ENCODE measurements at places on chromosomes 5 and 9. TPM values are rescaled to one million over a fixed set of nuclear protein-coding genes. Genes with fewer than 3 reads are reported as not detected.
A peak's percentile ranks its signal among the peaks of the same experiment; 100 is the strongest.

TCERG1 gene
- total RNA-seq, result 88.0 TPM

DNA sequence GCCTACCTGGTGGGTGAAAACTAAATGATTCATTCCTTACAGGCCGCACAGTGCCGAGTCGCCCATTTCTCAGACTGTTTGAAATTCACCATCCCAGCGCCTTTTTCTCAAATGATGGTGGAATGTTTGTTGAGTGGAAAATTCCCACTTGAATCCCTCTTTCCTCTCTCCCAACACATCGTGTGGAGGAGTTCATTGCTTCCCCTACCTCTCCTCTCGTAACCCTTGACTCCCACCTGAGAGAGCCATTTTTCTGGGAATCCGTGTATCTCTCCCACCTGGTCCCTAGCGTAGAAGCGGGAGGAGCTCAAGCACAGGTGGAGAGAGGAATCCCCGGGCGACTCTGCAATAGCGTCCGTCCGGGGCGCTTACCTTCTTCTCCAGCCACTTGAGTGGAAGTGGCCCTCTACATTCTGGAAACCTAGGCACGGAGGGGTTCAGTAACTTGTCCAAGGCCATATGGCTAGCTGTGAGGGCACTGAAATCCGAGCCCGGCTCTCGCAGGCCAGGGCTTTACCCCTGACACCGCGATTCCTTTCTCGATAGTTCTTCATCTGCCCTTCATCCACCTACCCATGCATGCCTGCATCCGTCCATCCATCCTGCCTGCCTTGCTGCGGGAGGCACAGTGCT, 683 bp downstream of the OSMR start:
- peaks cover 2% of the 10 kb centered on the region for H3K4me1 ChIP-seq
- H3K27me3 ChIP-seq, result peaks cover 51% of the 10 kb centered on the region
- H3K27ac ChIP-seq, result no peak overlapping the region
- H3K4me3 ChIP-seq, result no peak overlapping the region

DNA sequence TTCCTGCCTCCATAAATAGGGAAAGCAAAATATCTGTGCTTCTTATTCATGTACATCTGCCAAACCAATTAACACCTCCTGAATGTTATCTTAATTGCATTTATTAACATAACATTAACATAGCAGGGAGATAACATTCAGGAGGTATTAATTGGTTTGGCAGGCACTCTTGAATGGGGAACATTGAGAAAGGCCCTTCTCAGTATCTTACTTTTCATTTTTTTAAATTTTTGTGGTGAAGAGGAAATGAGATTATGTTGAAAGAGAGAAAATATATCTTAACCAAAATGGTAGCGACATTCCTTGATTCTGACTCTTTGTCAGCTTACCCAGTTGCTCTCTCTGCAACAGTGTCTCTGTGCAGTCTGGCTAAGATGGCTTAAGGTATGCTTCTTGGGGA, 100.4 kb upstream of the TLE1 start:
- H3K4me1 ChIP-seq, result no peaks in the 10 kb centered on the region
- H3K36me3 ChIP-seq, result no peaks in the 10 kb centered on the region
- DNase-seq, result no peak
- H3K4me3 ChIP-seq, result no peak overlapping the region
- H3K27me3 ChIP-seq, result no peaks in the 10 kb centered on the region

DNA sequence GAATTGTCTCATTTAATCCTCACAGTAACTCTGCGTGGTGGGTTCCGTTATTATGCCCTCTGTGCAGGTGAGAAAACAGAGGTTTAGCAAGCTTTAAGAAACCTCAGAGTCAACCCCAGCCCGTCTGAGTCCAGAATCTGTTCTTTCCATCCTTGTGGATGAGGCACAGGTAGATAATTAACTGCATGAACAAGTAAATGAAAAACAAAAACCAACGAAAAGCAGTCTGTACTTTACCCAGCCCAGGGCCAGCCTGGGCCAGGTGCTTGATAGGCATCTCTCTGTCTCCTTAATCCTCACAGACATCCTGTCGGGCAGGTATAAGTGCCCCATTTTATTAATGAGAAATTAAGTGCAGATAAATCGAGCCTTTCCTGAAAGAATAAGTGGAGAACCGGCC, 25.3 kb upstream of the CXCL14 start:
- no peaks in the 10 kb centered on the region for H3K36me3 ChIP-seq
- H3K4me3 ChIP-seq, result no peak overlapping the region
- H3K27ac ChIP-seq, result no peak overlapping the region
- no peaks in the 10 kb centered on the region for H3K4me1 ChIP-seq
- no peak for DNase-seq

GRCh38 chr5:54148858-54149257, 161.5 kb downstream of the ARL15 start:
- no peak overlapping the region for H3K27ac ChIP-seq
- H3K4me3 ChIP-seq, result no peak overlapping the region

PCDHGB2 gene
- total RNA-seq, result 0.20 TPM

- peaks cover 14% of the 10 kb centered on the region for H3K4me1 ChIP-seq
- H3K4me3 ChIP-seq, result no peak overlapping the region
- H3K27ac ChIP-seq, result no peak overlapping the region
- no peaks in the 10 kb centered on the region for H3K27me3 ChIP-seq
- H3K36me3 ChIP-seq, result peaks cover 5% of the 10 kb centered on the region
- DNase-seq, result no peak
Observed at GRCh38 chr5:133109655-133110483, 58.1 kb downstream of the HSPA4 start.

DNA sequence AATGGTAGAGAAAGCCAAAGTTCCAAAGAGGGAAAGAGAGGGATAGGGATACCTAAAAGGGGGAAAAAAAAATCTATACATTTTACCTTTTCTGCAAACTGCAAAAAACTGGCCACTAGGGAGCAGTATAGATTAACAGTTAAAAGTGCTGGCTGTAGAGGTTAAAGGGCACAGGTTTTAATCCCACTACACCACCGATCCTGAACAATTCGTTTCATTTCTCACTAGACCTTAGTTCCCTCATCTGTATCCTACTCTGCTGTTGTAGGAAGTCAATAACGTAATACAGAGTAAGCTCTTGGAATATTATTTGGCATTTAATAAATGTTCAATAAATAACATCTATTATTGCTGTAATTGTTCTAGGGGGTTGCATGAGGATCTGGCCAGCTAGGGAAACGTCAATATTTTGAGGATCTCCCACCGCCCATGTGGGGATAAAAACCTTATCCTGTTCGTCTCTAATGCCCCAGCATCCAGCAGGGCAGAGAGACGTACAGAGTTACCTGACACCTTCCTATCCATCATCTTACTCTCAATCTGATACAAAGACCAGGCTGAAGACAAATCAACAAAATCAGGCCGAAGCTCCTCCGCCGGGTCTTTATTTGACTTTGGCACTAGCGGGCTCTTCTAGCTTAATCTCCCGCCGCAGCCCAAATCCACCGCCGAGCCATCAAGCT, 757 bp downstream of the CDC26 start:
- no peak for DNase-seq
- peaks cover 61% of the 10 kb centered on the region for H3K36me3 ChIP-seq
- peaks cover 6% of the 10 kb centered on the region for H3K4me1 ChIP-seq
- peak overlapping the region; percentile 77 for H3K4me3 ChIP-seq
- peak overlapping the region; percentile 93 for H3K27ac ChIP-seq

DNA sequence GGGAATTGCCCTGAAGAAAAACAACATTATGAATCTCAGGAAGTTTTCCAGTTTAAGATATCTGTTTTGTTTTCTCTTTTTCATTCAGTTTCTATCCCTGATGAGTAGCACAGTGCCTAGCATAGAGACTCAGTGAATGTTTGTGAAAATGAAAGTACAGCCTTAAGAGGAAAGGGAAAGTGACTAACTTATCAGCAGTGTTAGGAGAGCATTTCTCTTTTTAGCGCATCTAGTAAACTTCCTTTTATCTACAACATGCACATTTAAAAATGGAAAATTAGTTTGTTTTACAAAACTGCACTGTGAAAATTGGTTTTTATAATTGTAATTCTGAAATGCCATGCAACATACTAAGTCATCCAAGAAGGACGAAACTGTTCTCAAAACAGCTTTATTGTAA, 110.8 kb downstream of the SMARCA2 start:
- no peak for DNase-seq
- H3K4me3 ChIP-seq, result peak overlapping the region; percentile 13
- peaks cover 15% of the 10 kb centered on the region for H3K4me1 ChIP-seq
- H3K27me3 ChIP-seq, result no peaks in the 10 kb centered on the region

- H3K4me1 ChIP-seq, result no peaks in the 10 kb centered on the region
- no peak overlapping the region for H3K4me3 ChIP-seq
- H3K27me3 ChIP-seq, result no peaks in the 10 kb centered on the region
- H3K36me3 ChIP-seq, result no peaks in the 10 kb centered on the region
- H3K27ac ChIP-seq, result no peak overlapping the region
Observed at GRCh38 chr5:39671561-39671961, 246.8 kb upstream of the DAB2 start.

GRCh38 chr5:117590944-117591343, 1016.3 kb upstream of the SEMA6A start:
- H3K4me3 ChIP-seq, result no peak overlapping the region
- no peak overlapping the region for H3K27ac ChIP-seq
- no peaks in the 10 kb centered on the region for H3K4me1 ChIP-seq
- no peaks in the 10 kb centered on the region for H3K27me3 ChIP-seq
- no peak for DNase-seq

MCC gene
- 3.2 TPM for total RNA-seq

DNA sequence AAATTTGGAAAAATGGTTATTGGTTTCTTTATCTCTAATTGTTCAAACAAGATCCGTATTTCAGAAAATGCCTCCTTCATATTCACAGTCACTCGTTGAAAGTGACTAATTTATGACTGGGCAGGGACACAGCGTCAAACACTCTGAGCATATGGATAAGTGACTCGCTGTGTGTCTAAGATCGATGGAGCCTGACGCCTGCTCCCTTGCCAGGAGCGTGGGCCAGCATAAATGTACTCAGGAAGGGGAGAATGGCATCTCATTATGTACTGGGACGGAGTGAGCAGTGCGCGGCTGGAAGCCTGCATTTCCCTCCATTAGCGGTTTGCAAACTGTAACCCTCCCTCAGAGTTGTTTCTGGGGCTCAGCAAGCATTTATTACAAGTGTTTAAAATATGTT, 79.8 kb upstream of the CAST start:
- H3K36me3 ChIP-seq, result no peaks in the 10 kb centered on the region
- peaks cover 5% of the 10 kb centered on the region for H3K4me1 ChIP-seq

RELL2 gene
- 10.9 TPM for total RNA-seq

GRCh38 chr9:7752481-7752880, 47.1 kb downstream of the DMAC1 start:
- no peak for DNase-seq
- H3K36me3 ChIP-seq, result no peaks in the 10 kb centered on the region
- no peak overlapping the region for H3K4me3 ChIP-seq
- no peaks in the 10 kb centered on the region for H3K4me1 ChIP-seq
- no peak overlapping the region for H3K27ac ChIP-seq

DNA sequence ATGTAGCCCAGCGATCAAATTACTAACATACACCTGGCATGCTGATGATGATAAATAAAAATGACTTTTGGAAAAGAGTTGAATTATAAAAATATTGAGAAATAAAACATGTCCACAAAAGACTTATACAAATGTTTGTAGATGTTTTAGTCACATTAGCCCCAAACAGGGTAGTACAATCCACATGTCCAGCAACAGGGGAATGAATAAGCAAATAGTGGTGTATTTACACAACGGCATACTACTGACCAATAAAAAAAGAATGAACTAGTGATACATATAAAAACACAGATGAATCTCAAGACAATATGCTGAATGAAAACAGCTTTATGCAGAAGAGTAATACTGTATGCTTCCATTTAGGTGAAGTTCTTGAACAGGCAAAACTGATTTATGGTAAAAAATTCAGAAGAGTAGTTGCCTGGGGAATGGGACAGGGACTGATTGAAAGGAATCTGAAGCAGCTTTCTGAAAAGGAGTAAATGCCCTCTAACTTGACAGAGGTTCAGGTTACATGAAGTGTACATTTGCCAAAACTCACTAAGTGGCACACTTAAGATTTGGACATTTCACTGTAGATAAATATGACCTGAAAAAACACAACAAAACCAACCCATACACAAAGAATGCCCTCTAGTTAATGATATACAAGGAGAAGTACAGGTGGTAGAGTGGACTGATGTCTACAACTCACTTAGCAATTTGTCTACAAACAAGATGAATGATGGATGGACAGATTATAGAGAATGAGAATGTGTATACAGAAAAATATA, 35.4 kb downstream of the ACTL7A start:
- H3K27ac ChIP-seq, result no peak overlapping the region
- H3K36me3 ChIP-seq, result peaks cover 84% of the 10 kb centered on the region
- H3K4me1 ChIP-seq, result no peaks in the 10 kb centered on the region
- H3K4me3 ChIP-seq, result no peak overlapping the region
- no peaks in the 10 kb centered on the region for H3K27me3 ChIP-seq

GRCh38 chr5:51395666-51396356, 12.6 kb downstream of the ISL1 start:
- no peaks in the 10 kb centered on the region for H3K4me1 ChIP-seq
- H3K36me3 ChIP-seq, result no peaks in the 10 kb centered on the region
- DNase-seq, result no peak
- H3K27ac ChIP-seq, result no peak overlapping the region
- H3K4me3 ChIP-seq, result no peak overlapping the region

AMBP gene
- not detected for total RNA-seq

PCDHB13 gene
- not detected for total RNA-seq

DNA sequence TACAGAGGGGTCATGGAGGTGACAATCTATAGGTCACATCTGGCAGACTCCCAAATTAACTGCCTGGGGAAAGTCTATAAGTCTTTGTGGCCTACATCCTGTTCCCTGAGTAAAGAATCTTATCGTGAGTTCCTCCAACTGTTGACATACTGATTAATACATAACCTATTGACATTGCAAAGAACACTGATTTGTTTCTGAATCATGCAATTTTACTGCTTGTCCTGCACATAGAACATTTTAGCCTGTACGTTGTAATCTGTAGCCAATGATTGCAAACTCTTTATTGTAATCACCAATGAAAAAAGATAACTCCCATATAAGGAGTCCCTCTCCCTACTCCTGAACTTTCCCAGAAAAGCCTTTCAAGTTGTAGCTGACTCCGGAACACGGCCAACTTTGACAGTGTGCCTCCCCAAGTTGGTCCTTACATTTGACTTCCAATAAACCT, 18.8 kb upstream of the OR2K2 start:
- H3K36me3 ChIP-seq, result no peaks in the 10 kb centered on the region
- no peak overlapping the region for H3K27ac ChIP-seq
- H3K4me1 ChIP-seq, result no peaks in the 10 kb centered on the region
- H3K4me3 ChIP-seq, result no peak overlapping the region
- DNase-seq, result no peak

- no peak overlapping the region for H3K4me3 ChIP-seq
- no peaks in the 10 kb centered on the region for H3K4me1 ChIP-seq
- H3K36me3 ChIP-seq, result no peaks in the 10 kb centered on the region
- no peak overlapping the region for H3K27ac ChIP-seq
Observed at GRCh38 chr5:66326276-66326675, 182.2 kb downstream of the SREK1 start.

TAF11L9 gene
- not detected for total RNA-seq

SUSD3 gene
- total RNA-seq, result 35.6 TPM

DNA sequence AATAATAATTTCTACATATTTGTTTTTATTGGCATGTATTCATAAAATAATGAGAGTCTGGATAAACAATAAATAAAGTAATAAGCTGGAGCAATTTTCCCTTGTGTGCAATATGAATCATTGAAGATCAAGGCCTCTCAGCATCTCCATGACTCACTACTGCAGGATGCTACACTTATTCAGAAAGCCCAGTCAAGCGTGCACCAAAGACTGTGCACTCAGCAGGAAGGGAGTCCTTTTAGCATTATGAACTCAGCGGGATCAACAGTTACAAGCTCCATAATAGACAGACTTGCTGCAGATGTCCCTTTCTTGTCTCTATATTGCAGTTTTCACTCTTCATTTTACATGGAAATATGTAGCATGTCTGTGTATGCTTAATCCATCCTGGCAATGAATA, 485.3 kb downstream of the CDH9 start:
- no peaks in the 10 kb centered on the region for H3K36me3 ChIP-seq
- no peak overlapping the region for H3K27ac ChIP-seq
- no peak for DNase-seq
- no peaks in the 10 kb centered on the region for H3K27me3 ChIP-seq
- no peak overlapping the region for H3K4me3 ChIP-seq

TAF11L10 gene
- total RNA-seq, result not detected

Data from CD4-positive, alpha-beta T cell (primary cell).